ENCODE measurements at places on chromosomes 1 and 21.
A peak's percentile ranks its signal among the peaks of the same experiment; 100 is the strongest.

DNA sequence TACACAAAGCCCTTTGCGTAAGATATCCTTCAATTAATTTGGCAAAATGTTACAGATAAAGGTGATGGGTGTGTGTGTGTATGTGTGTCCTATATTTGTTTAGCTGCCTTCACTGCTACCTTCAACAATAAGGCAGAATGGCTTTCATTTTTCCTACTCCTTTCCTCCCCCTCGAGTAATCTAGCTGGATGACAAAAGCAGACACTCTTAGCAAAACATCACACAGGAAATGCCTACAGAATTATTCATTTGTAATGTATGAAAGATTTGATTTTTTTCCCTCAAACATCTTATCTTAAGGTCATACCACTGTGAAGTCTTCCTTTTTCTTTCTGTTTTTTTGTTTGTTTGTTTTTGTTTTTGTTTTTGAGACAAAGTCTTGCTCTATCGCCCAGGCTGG lies 10.6 kb downstream of the PTPN22 start:
- no peaks in the 10 kb centered on the region for H3K27me3 ChIP-seq
- no peaks in the 10 kb centered on the region for H3K36me3 ChIP-seq
- DNase-seq: no peak
- no peak overlapping the region for H3K27ac ChIP-seq

- H3K27me3 ChIP-seq: no peaks in the 10 kb centered on the region
- no peak overlapping the region for H3K27ac ChIP-seq
- no peak overlapping the region for H3K4me3 ChIP-seq
- H3K4me1 ChIP-seq: peaks cover 6% of the 10 kb centered on the region
- no peaks in the 10 kb centered on the region for H3K36me3 ChIP-seq
- peak; percentile 67 for DNase-seq
Measured at GRCh38 chr1:167056529-167057231, 33.5 kb downstream of the GPA33 start.

GRCh38 chr1:110160538-110161100 lies 10.3 kb downstream of the SLC6A17 start:
- DNase-seq: no peak
- no peaks in the 10 kb centered on the region for H3K4me1 ChIP-seq
- no peak overlapping the region for H3K27ac ChIP-seq
- H3K27me3 ChIP-seq: no peaks in the 10 kb centered on the region
- H3K4me3 ChIP-seq: no peak overlapping the region
- H3K36me3 ChIP-seq: no peaks in the 10 kb centered on the region

- H3K27ac ChIP-seq: no peak overlapping the region
- no peaks in the 10 kb centered on the region for H3K36me3 ChIP-seq
- peaks cover 32% of the 10 kb centered on the region for H3K4me1 ChIP-seq
- no peak overlapping the region for H3K4me3 ChIP-seq
- peaks cover 6% of the 10 kb centered on the region for H3K27me3 ChIP-seq
- DNase-seq: no peak
Measured at GRCh38 chr1:26162220-26162709, 3.4 kb downstream of the FAM110D start.

GRCh38 chr1:111236806-111237205 lies 9.3 kb downstream of the CHI3L2 start:
- no peaks in the 10 kb centered on the region for H3K4me1 ChIP-seq
- H3K4me3 ChIP-seq: no peak overlapping the region
- H3K36me3 ChIP-seq: no peaks in the 10 kb centered on the region
- no peak overlapping the region for H3K27ac ChIP-seq
- peak; percentile 78 for DNase-seq
